ENCODE measurements at places on chromosomes 4 and X. TPM values are rescaled to one million over a fixed set of nuclear protein-coding genes. Genes with fewer than 3 reads are reported as not detected.

Gene C4orf50
- total RNA-seq = under 0.01 TPM

Gene GPC3
- not detected for total RNA-seq

Gene TMPRSS11B
- not detected for total RNA-seq

Gene AKAP4
- not detected for total RNA-seq

Gene PNMA5
- not detected for total RNA-seq

Gene NCAPG
- total RNA-seq = 16.2 TPM

Gene GPRASP1
- total RNA-seq = 2.6 TPM

Gene TEX13C
- total RNA-seq = not detected

Gene HS6ST2
- total RNA-seq = 0.19 TPM

Gene EPGN
- total RNA-seq = 0.09 TPM
